Melanocyte of skin (primary cell): ENCODE measurements at places on chromosomes 16 and 17. TPM values are rescaled to one million over a fixed set of nuclear protein-coding genes. Genes with fewer than 3 reads are reported as not detected.

The RBFOX1 gene
- total RNA-seq = not detected in 2 replicates

The ZG16 gene
- not detected in 2 replicates for total RNA-seq

The ZC3H7A gene
- total RNA-seq = 27.3 and 39.0 TPM in 2 replicates

The FBXW10B gene
- total RNA-seq = 0.69 and 1.5 TPM in 2 replicates

The RAD51C gene
- 21.3 and 30.9 TPM in 2 replicates for total RNA-seq

The PHOSPHO1 gene
- not detected in 2 replicates for total RNA-seq

The PPM1E gene
- total RNA-seq = 0.69 and 1.1 TPM in 2 replicates

The SEZ6L2 gene
- 6.2 TPM in 2 replicates for total RNA-seq

The SPATA32 gene
- total RNA-seq = not detected in 2 replicates

The CTRB2 gene
- not detected in 2 replicates for total RNA-seq

The RAB11FIP4 gene
- total RNA-seq = 8.3 and 17.4 TPM in 2 replicates

The KCNH4 gene
- total RNA-seq = not detected in 2 replicates

The LPO gene
- total RNA-seq = not detected in 2 replicates

The TEDC2 gene
- 17.6 and 21.6 TPM in 2 replicates for total RNA-seq

The C17orf78 gene
- not detected in 2 replicates for total RNA-seq

The DNAAF8 gene
- 0.33 and 0.46 TPM in 2 replicates for total RNA-seq

The NHERF1 gene
- 8.9 and 23.6 TPM in 2 replicates for total RNA-seq

The JPH3 gene
- not detected in 2 replicates for total RNA-seq

The KRTAP9-2 gene
- total RNA-seq = not detected in 2 replicates

The IRX3 gene
- total RNA-seq = 7.9 and 16.0 TPM in 2 replicates

The UMOD gene
- total RNA-seq = not detected in 2 replicates

The MT1E gene
- 27.1 and 42.0 TPM in 2 replicates for total RNA-seq

The KCNH6 gene
- total RNA-seq = not detected in 2 replicates

The MYH1 gene
- total RNA-seq = not detected in 2 replicates

The TPSB2 gene
- total RNA-seq = not detected in 2 replicates

The KRTAP1-1 gene
- not detected in 2 replicates for total RNA-seq

The POLR3K gene
- 9.7 and 13.3 TPM in 2 replicates for total RNA-seq

The CCL4 gene
- total RNA-seq = not detected in 2 replicates

The ADGRG3 gene
- total RNA-seq = 0.15 TPM in 1 of 2 replicates, not detected in the other

The GALK1 gene
- 64.2 and 77.9 TPM in 2 replicates for total RNA-seq

The AIPL1 gene
- 0.34 TPM in 1 of 2 replicates, not detected in the other for total RNA-seq

The RAB37 gene
- total RNA-seq = not detected in 2 replicates

The PYY gene
- not detected in 2 replicates for total RNA-seq

The OTOP3 gene
- total RNA-seq = not detected in 2 replicates

The RANGRF gene
- 14.0 and 17.1 TPM in 2 replicates for total RNA-seq

The MYH2 gene
- total RNA-seq = not detected in 2 replicates
